ENCODE measurements at places on chromosomes 16 and 17.

DNA sequence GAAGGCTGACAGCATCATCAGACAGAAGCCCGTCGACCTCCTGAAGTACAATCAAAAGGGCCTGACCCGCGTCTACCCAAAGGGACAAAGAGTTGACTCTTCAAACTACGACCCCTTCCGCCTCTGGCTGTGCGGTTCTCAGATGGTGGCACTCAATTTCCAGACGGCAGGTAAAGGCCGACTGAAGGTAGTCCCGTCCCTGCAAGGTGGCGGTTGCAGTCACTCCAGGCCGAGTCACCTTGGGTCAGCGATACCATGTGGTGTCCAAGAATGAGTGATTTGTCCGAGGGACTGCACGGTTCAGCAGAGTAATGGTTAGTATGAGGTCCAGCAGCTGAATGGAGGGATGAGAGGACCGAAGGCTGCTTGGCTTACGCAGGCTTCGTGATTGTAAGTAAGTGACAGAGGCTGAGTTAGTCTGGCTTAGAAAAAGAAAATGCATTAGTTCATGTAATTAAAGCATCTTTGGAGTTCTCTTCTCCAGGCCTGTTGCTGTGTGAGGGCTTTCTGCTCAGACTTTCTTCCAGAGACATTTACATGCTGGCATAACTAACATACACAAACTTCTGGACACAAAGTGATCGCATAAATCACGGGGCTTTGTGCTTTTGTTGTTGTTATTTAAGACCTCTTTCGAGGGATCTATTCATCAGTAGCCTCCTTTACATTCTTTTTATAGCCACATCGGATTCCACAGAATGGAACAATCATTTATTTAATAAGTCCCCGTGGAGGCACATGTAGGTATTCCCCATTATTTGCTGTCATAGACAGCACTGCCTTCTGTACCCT is 74.9 kb downstream of the SDR42E1 start:
- DNase-seq = no peak

GRCh38 chr17:28446716-28447395 is 26.6 kb upstream of the SLC13A2 start:
- no peak for DNase-seq

DNA sequence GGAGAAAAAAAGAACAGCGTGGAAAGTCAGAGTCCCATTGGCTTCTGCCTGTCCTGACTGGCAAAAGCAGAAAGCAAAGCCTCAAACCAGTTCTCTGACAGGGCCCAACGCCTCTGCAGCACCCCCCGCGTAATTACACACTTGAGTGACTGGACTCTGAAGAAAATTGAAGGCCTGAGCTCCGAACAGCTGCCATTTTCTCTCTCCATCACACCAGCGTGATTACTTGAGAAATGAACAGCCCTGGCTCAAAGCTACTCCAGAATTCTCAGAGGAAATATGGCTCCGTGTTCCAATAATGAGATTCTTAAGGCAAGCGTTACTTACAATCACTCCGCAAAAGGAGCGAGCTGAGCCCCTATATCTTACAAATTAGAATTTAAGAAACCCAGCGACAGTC is 142.7 kb upstream of the C17orf78 start:
- no peak for DNase-seq

DNA sequence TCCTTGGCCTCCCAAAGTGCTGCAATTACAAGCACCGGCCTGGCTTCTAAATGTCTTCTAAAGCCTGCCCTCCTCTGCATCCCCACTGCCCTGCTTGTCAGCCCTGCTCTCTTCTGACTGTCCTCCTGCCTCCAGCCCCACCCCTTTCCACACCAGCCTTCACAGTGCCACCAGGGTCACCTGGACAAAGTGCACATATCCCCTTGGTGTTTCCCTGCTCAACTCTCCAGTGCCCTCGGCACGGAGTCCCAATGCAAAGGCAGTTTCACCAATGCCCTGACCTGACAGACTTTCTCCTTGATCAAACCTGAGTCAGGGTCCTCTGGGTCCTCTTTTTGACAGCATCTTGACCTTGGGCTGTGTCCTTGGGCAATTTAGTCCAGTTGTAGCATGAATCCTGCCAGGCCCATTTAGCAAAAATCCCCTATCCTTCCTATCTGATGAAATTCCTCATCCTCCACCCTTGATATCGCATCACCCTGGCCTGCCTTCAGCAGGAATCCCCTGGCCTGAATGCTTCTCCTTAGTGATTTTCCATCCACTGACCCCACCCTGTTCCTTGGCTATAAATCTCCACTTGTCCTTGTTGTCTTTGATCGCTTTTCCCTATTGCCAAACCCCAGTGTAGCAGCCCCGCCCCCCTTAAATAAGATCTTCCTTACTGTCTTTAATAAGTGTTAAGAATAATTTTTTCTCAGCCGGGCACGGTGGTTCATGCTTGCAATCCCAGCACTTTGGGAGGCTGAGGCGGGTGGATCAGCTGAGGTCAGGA is 42.7 kb upstream of the ETV4 start:
- DNase-seq = no peak

DNA sequence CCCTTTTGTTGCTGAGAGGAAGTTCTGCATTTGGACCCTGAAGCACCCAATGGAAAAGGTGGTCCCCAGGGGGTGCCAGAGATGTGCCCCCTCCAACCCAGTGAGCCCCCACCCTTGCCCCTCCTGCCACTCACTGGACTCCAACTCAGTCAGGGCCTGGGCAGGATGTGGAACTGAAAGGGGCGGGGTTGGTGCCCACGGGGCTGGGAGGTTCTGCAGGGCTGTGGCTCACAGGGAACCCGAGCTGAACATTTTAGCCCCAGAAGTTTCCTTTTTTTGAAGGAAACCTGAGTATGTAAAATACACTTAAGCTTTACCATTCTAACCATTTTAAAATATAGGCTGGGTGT is 15.8 kb upstream of the OGFOD3 start:
- DNase-seq = no peak

GRCh38 chr17:3029213-3029913 is 34.0 kb downstream of the OR1D5 start:
- DNase-seq = peak; percentile 35

GRCh38 chr17:379531-380465 is 27.2 kb upstream of the RPH3AL start:
- no peak for DNase-seq

- DNase-seq = no peak
Observed at GRCh38 chr16:11016524-11016988, 72.2 kb downstream of the CLEC16A start.

DNA sequence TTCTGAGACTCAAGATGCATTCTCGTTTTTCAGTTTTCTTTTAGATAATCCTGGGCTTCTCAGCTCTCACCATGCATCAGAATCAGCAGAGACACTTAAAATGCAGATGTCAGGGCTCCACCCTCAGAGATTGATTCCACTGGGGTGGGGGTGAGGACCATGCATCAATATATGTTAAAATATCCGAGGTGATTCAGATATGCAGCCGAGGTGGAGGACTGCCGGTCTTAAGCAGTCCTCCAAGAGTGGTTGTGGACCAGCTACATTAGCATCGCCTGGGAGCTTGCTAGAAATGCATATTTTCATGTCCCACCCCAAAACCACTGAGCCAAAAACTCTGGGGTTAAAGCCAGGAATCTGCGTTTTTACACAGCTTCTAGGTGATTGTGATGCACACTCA is 501.3 kb downstream of the CDH13 start:
- DNase-seq = no peak

DNA sequence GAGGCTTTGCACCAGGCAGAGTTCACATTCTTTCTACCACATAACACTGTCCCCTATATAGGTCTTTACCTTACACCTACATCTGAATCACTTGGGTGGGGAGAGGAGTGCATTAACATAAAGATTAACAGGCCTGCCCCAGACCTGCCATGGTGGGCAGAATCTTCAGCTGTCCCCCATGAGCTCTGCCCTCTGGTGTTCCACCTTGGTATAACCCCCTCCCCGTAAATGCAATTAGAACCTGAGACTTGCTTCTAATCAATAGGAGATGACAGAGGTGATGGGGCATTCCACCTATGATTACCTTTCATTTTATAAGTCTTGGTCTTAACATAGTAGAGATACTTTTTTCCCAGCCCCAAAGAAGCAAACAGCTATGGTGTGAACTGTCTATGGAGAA is 20.4 kb upstream of the GRIN2A start:
- DNase-seq = no peak

DNA sequence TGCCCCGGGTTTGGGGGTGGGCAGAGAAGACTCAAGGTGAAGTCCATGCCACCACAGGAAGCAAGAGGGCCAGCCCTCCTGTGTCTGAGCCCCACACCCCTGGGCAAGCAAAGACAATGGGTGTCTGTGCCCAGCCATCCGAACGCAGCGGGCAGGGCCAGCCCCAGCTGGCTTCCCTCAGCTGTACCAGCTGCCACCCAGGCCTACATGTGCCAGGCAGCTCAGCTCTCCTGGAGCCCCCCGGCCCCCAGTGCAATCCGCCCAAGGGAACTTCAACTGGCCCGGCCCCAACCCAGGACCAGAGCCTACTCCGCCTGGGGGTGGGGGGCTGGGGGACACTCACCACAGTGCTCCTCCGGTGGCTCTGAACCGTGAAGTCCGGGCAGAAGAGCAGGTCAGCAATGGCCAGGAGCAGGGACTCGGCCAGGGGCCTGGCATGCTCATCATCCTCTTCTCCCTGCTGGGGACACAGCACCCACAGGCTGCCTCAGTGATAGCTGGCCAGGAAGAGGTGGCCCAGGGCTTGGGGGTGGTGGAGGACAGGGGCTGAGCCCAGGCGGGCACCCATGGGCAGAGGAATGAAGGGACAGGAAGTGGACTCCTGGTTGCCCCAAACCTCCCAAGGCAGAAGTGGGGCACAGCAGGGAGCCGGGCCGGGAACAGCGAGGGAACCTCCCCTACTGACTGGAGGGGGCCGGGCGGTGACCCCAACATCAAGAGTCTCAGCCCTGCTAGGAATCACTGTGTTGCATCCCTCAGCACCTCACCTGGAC is 9.8 kb downstream of the HID1 start:
- no peak for DNase-seq

GRCh38 chr16:78126662-78127061 is 27.2 kb downstream of the WWOX start:
- DNase-seq = no peak

- DNase-seq = no peak
Observed at GRCh38 chr17:36485027-36485426, 1.5 kb upstream of the ZNHIT3 start.

DNA sequence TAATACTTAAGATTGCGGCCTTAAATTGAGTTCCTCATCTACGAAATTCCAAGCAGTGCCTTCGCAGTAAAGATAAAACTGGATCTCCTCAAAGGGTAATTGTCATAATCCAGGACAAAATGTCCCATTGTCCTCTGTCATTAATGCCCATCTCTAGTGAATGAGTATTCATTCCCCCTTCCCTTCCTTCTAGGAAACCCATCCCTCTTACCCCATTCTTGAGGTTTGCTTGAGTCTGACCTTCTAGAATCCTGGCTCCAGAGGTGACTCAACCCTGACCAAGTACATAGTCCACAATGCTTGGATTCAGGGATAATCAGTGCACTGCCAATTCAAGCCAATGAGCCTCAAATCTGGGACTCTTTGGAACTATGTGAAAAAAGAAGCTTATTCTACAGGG is 47.0 kb upstream of the MAF start:
- DNase-seq = no peak

GRCh38 chr17:80847496-80848230 is 144.0 kb upstream of the CHMP6 start:
- DNase-seq = no peak

- DNase-seq = no peak
Observed at GRCh38 chr16:78894886-78895285, 705.7 kb downstream of the MAF start.

- DNase-seq = no peak
Observed at GRCh38 chr16:55585631-55586030, 19.1 kb downstream of the CAPNS2 start.

- no peak for DNase-seq
Observed at GRCh38 chr17:77440560-77440981, 299.8 kb downstream of the SEC14L1 start.

- no peak for DNase-seq
Observed at GRCh38 chr17:66414561-66415175, 112.3 kb downstream of the PRKCA start.

DNA sequence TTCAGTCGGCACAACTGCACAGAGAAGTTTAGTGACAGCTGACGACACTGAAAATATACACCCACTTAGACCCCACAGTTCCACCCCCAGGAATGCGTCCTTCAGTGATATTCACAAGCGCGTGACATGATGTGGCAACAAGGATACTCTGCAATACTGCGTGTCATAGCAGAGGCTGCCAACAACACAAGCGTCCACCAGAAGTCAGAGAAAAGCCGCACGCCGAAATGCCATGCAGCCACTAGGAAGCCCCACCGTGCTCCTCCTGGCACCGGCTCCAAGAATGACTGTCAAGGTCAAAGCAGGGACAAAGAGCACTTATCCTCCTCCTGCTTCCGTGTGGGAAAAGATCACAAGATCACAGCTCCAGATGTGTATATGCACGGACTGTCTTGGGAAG is 3.5 kb downstream of the ATP2A3 start:
- no peak for DNase-seq

DNA sequence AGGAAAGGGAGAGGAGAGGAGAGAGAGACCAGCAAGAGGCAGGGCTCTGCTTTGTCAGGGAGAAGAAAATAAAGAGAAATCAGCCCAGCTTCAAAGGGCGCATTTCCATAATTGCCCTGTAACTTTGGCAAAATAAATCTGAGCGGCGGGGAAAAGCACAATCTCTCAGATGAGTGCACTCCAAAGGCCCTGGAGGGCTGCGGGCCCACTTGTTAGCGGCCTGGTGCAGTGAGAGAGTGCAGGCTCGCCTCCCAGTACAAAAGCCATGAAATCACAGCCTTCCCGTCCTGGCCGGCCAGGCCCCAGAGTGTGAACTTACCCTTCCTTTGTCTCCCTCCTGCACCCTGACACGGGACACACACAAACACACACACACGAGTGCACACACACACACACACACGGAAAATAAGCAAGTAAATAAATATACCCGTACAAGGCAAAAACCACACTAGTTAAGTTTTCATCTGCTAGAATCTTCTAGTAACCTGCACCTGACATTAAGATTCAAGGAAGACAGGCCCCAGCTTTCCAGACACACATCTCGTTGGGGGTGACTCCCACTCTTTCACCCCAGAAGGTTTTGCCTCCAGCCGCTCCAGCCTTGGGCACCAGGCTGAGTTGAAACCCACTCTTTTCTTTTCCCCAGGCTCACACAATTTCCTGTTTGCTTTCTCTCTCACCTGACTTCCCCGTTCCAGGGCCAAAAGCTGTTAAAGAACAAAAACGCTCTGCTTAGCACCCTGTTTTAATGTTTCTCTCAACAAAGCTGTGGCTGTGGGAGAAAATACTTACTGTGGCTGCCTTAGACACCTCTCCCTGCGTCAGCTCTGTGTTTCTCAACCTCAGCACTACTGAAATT is 8.5 kb downstream of the IRX3 start:
- DNase-seq = no peak

DNA sequence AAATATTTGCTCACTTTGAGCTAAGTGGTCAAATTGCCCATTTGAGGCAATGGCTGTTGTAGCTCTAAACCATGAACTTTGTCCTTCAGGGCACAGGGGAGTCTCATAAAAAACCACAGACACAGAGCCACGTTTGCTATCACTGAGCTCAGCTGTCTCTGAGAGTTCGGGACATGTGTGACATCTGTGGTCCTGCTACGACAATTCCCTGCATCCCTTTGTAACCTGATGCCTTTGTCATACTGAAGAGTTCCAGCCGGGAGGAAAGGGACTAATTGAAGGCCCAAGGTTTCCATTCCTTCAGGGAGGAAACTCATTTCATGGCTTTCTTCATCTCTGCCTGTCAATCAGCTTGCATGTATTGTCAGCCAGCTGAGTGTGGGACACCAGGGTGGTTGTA is 599.4 kb upstream of the CDH5 start:
- no peak for DNase-seq

- no peak for DNase-seq
Observed at GRCh38 chr17:10681866-10682446, 15.4 kb downstream of the SCO1 start.

- no peak for DNase-seq
Observed at GRCh38 chr16:23195366-23195978, 12.9 kb downstream of the SCNN1G start.
